ENCODE measurements at places on chromosomes 4 and X.

DNA sequence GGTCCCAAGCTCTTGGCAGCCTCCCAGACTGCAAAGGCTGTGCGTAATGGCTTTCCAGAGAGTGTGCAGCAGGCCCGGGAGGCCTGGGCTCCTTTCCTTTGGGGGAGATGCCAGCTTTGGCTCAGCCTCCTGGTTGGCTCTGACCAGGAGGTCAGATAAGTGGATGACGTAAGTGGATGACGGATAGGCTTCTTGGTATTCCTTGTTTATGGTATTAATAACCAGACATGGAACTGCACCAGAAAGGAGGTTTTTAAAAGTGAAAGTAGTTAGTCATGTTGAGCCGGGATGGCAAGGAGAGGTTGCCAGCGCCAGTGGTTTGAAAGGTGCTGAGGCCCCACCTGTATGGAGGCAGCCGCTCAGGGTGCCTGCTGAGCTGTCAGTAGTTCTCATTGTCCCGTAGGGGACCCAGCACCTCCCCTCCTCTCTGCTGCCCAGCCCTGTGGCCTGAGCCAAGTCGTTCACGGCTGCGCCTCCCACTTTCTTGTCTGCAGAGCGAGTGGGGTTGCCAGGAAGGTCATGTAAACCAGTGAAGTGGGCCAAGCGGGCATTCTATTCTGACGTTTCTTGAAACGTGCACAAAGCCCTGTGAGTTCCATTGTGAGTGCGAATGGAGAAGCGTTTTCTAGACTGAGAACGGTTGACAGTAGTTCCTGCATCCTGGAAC is 28.7 kb upstream of the STOX2 start:
- DNase-seq: no peak

GRCh38 chrX:65866773-65867172 is 173.1 kb downstream of the VSIG4 start:
- DNase-seq: no peak

GRCh38 chr4:106450249-106450648 is 81.7 kb upstream of the GIMD1 start:
- no peak for DNase-seq

DNA sequence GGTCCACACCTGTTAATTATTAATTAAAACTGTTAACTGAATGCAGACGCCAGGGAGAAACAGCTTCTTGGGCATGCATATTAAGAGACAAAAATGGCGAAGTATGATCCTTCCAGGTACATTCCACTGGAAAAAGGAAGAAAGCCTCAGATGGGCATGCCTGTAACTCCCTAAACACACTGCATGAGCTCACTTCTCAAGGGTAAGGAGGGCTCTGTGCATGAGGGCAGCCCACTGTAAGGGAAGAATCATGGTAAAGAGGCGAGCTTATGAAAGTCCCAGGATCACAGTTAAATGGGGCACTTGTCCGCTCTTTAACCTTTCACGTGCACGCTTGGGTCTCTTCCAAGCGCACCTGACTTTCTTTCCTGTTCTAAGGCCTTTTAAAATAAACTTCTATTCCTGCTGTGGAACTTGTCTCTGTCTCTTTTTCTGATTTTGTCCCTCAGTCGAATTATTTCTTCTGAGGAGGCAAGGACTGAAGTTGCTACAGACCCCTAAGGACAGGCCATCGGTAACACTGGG is 321.7 kb downstream of the PPP1R2C start:
- no peak for DNase-seq

- DNase-seq: no peak
These were observed 124.6 kb downstream of the COL4A6 start for GRCh38 chrX:108313669-108314068.

- no peak for DNase-seq
These were observed 93.4 kb downstream of the TMA16 start for GRCh38 chr4:163587867-163588266.

- no peak for DNase-seq
These were observed 6.6 kb downstream of the RAI2 start for GRCh38 chrX:17854531-17854930.

DNA sequence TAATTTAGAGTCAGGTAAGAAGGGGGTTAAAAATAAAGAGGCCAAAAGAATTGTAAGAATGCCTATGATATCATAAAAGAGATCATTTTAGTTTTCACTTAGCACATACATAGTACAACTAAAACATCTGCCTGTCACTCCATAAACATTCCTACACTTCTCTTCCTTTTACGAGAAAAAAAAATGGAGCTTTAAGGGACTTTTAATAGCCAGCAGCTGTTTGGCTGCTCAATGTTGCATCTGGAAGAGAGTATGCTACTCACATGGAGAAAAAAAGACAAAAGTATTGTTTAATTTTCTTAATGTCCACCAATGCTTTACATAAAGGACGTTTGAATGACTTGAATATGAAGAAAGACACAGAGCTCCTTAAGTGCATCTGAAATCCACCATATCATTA is 48.7 kb upstream of the TNIP3 start:
- no peak for DNase-seq

DNA sequence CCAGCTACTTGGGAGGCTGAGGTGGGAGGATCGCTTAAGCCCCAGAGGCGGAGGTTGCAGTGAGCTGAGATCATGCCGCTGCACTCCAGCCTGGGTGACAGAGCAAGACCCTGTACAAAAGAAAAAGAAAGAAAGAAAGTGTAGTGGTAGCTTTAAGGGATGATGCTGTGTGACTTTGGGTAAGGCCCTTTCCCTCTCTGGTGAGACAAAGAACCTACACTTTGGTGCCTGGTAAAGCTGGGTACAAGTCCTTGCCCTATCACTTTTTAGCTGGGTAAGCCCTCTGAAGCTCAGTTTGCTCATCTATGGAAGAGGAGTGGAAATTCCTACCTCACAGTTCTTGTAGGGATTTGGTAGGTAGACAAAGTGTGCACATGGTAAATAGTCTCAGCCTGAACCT is 1.7 kb upstream of the IQSEC2 start:
- no peak for DNase-seq

DNA sequence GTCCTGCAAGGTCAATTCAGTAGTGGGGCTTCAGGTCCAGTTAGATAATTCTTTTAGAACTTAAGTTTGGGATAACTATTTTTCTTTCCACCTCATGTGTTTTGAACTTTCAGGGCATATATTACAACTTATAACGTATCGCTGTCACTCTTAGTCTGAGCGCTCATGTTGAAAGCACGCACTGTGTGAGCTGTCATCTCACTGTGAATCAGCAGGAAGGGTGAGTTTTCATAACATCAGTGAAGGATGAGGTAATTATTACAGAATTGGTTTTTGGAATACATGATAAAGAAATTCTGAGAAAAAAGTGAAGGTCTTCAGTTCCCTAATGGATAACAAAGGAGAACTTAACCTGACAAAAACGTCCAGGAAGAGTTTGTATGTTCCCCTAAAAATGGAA is 45.1 kb upstream of the SLC4A4 start:
- no peak for DNase-seq

GRCh38 chrX:35842674-35843073 is 44.5 kb downstream of the MAGEB16 start:
- DNase-seq: no peak

DNA sequence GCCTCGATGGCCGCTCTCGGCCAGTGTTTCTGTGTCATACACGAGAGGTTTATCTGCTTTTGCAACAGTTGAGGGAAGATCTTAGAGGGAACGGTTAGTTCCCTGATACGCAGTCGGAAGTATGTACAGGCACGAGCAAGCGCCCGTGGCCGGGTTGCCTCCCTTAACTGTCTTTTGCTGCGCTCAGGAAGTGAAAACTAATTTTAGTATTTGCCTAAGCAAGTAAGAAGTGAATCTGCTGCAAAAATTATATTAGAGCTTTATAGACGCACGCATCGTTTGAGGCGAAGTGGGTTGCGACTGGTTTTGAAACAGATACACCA is 695 bp downstream of the MTM1 start:
- DNase-seq: no peak

DNA sequence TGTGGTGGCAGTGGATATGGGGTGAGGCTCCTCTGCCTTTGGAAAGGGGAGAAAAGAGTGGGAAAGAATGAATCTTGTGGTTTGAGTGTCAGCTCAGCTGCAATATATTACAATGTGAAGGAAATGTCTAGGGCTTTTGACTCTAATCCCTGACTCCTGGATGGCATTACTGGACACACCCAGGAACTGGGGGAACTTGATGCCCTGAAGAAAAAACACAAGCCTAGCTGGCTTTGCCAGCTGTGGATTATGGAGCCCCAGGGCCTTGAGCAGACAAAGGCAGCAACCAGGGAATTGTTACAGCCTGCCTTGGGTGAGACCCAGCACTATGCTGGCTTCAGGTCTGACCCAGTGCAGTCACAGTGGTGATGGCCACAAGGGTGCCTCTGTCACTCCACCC is 57.1 kb upstream of the CYSLTR1 start:
- DNase-seq: no peak

- no peak for DNase-seq
These were observed 10.4 kb downstream of the SLC10A7 start for GRCh38 chr4:146511381-146511780.

DNA sequence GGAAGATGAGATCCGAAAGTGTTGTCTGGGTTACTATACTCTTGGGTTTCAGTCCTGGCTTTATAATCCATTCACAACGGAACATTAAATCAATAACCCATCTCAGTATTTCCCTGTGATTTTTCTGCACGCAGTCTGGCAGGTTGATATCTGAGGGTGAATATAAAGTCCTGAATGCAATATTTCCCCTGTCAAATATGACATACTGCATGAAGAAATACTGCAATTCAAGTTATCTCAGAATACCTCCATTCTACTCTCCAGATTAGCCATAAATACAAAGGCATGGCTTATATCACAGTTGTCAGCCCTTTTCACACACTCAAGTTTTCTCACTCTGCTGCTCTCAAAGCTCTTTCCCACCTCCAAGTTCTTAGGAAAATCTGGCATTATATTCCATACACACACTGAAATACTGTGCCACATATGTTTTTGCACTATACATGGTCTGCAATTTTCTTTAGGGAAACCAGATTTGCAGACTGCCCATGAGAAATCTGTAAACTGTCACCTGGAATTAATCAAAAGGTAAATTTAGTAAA is 64.7 kb downstream of the WDFY3 start:
- DNase-seq: no peak

GRCh38 chr4:97305351-97305750 is 837.9 kb downstream of the STPG2 start:
- DNase-seq: no peak

DNA sequence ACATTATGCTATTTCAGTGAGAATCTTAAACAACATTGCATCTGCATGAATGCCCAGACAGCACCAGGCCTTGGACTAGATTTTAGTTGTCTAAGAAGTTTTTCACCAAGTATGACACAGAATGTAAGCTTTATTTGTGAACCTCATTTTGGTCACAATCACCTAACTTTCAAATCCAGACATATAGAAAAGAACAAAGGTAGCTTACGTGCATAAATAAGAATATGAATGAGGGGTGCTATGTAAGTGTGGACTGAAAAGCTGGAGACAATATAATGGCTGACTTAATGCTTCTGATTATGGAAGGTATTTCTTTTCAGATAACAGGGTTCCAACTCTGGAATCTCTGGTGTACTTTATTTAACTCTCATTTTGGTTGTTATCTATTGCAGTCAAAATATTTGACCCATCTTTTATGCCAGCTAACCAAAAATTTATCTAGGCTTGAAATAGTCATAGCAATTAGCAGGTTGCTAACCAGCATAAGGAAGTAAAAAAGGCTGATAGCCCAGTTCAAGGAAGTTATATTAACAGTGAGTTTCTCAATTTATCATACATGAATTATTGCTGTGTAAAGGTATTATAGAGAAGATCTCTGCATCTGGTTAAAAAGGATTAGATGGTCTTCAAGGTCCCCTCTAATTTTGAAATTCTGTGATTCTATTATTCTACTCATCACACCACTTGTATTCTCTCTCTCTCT is 36.5 kb downstream of the SLC7A11 start:
- DNase-seq: no peak

- DNase-seq: no peak
These were observed 4.4 kb downstream of the UNC5C start for GRCh38 chr4:95544113-95545103.

DNA sequence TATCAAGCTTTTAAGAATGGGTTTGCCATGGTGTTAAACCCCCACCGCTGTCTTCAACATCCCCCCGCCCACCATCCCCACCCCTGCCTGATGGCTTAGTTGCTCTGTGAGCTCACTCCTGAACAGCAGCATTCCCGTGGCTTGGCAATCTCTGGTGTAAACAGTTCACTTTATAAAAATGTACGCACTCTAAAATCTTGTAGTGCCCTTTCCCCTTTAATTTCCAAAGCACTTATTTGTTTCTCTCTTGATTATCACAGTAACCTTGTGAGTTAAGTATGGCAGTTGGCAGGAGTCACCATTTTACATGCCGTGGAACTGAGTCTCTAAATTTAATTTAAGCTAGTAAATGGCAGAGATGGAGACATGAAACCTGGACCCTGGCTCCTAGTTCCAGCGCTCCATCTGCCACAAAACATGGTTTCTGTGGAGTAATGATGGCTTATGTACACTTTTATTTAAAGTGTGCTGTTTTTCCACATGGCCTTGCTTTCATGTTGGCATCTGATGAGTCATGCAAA is 123.1 kb downstream of the AFF1 start:
- DNase-seq: no peak

- DNase-seq: no peak
These were observed 41.5 kb downstream of the GPM6A start for GRCh38 chr4:175770555-175770954.

DNA sequence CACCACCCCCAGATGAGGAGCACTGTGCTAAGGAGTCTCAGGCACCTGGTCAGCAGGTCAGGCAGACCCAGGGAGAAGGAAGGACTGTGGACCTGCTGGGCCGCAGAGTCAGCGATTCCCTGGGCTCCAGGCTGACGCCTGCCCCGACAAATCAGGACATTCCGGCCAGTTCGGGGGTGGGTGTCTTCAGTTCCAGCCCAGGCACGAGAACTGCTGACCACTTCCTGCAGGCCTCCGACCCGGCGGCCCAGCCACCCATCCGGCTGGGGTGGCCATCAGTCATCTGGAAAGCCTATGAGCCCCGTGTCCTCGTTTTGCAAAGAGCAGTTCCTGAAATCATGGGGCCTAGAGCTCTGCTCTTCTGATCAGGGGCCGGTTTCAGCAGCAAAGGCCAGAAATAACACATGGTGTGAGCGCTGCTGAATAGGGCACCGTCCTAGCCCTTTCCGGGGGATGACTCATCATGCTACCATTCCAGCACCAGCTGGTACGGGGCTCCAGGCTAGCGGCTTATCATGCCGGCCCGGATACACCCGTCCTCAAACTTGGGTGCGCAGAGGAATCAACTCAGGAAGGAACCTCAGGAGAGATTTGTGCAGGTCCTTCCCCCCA is 7.8 kb upstream of the SH3TC1 start:
- no peak for DNase-seq

GRCh38 chr4:24672880-24673279 is 88.5 kb upstream of the DHX15 start:
- DNase-seq: no peak

GRCh38 chr4:94409375-94409679 is 42.4 kb upstream of the PDLIM5 start:
- no peak for DNase-seq

Measured in vagina (tissue), 2 donors.